ENCODE measurements at places on chromosomes 11 and 22. TPM values are rescaled to one million over a fixed set of nuclear protein-coding genes. Genes with fewer than 3 reads are reported as not detected.

Gene DRICH1
- total RNA-seq: 0.17 TPM

Gene CHRNA10
- total RNA-seq: 0.93 TPM

Gene DDX25
- not detected for total RNA-seq

Gene OR5A1
- total RNA-seq: under 0.01 TPM

Gene XKR3
- total RNA-seq: not detected

Gene CDHR5
- total RNA-seq: not detected

Gene SYT13
- not detected for total RNA-seq

Gene MYO7A
- total RNA-seq: 7.7 TPM

Gene OR6A2
- 0.17 TPM for total RNA-seq

Gene APOBEC3C
- total RNA-seq: 3.9 TPM
